ENCODE measurements at places on chromosomes 2 and 18.
A peak's percentile ranks its signal among the peaks of the same experiment; 100 is the strongest.

DNA sequence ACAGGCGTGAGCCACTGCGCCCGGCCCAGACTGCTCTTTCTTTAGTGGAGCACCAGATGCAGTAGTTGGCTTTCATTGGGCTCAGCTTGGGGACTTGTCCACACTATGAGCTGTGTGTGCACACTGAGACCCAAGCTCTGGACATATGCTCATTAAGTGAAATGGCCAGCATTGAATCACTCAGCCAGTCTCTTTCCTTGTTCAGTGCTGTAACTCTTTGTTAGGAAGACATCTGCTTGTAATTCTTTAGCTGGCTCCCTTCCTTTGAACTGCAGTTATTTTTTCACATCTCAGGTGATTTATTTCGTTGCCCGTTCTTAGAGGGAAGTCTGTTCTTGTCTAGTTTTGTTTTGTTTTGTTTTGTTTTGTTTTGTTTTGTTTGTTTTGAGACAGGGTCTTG is 70.5 kb downstream of the CAB39 start:
- DNase-seq: no peak
- H3K4me3 ChIP-seq: peak overlapping the region; percentile 68
- H3K4me1 ChIP-seq: peaks cover 51% of the 10 kb centered on the region

- H3K27me3 ChIP-seq: no peaks in the 10 kb centered on the region
- H3K4me3 ChIP-seq: no peak overlapping the region
- no peak for DNase-seq
- H3K36me3 ChIP-seq: no peaks in the 10 kb centered on the region
- no peak overlapping the region for H3K27ac ChIP-seq
Observed at GRCh38 chr2:8189316-8189715, 492.5 kb upstream of the ID2 start.

- no peak overlapping the region for H3K27ac ChIP-seq
- peaks cover 22% of the 10 kb centered on the region for H3K27me3 ChIP-seq
- no peak overlapping the region for H3K4me3 ChIP-seq
Observed at GRCh38 chr2:69292256-69292655, 94.8 kb downstream of the GFPT1 start.

GRCh38 chr2:177334940-177335543 is 57.5 kb upstream of the AGPS start:
- H3K36me3 ChIP-seq: no peaks in the 10 kb centered on the region
- H3K27ac ChIP-seq: no peak overlapping the region
- no peak overlapping the region for H3K4me3 ChIP-seq

DNA sequence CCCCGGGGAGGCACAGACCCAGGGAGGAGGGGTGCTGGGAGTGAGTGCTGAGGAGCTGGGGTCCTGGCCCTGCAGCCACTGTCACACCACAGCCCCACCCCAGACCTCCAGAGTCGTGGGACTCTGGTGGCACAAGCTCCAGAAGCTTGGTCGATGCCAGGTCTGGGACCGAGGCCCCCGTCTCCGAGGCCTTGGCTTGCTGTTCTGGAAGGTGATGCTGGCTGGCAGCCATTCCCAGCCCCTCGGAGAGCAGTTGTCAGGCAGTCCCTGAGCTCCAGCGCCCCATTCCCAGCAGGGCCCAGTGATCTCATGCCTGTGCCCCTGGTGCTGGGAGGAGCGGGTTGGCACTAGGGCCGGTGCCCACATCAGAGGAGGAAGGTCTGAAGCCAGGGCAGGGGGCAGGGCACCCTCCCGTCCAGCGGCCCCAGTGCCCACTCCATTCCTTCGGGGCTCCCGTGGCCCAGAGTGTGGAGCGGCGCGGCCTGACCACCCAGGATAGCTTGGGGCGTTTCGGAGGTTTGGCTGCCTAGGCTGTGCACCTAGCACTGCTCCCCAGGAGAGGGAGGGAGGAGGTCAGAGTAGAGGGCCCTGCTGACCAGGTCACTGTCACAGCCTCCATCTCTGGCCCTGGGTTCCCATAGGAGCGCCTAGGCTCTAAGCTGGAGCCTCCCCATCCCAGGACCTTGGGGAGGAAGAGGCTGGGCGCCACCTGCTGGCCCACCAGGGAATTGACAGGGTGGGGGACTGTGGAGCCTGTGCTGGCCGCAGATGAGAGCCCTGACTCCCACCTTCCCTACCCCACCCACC is 16.8 kb upstream of the ALPI start:
- H3K4me3 ChIP-seq: no peak overlapping the region
- no peak for DNase-seq
- peaks cover 9% of the 10 kb centered on the region for H3K4me1 ChIP-seq

- no peak for DNase-seq
- no peak overlapping the region for H3K27ac ChIP-seq
Observed at GRCh38 chr2:118616432-118616831, 231.0 kb downstream of the EN1 start.

DNA sequence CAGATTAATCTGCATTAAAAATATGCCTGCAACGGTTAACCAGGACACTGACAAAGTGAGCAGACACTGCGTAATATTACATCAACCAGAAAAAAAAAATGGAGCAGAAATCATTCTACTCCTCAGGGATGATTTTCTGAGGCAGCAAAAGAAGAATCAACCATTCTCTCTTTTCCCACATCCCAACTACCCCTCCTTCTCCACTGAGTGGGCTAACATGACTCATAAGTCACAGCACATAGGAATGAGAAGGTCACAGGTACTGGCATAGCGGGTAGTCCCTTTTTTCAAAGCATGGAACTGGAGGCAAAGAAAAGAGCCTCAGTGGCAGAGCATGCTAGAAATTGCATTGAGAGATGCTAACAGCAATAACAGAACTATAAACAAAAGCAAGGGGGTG is 54.3 kb upstream of the TSPYL6 start:
- no peaks in the 10 kb centered on the region for H3K27me3 ChIP-seq
- no peaks in the 10 kb centered on the region for H3K36me3 ChIP-seq
- no peak overlapping the region for H3K4me3 ChIP-seq
- H3K27ac ChIP-seq: no peak overlapping the region
- no peaks in the 10 kb centered on the region for H3K4me1 ChIP-seq

DNA sequence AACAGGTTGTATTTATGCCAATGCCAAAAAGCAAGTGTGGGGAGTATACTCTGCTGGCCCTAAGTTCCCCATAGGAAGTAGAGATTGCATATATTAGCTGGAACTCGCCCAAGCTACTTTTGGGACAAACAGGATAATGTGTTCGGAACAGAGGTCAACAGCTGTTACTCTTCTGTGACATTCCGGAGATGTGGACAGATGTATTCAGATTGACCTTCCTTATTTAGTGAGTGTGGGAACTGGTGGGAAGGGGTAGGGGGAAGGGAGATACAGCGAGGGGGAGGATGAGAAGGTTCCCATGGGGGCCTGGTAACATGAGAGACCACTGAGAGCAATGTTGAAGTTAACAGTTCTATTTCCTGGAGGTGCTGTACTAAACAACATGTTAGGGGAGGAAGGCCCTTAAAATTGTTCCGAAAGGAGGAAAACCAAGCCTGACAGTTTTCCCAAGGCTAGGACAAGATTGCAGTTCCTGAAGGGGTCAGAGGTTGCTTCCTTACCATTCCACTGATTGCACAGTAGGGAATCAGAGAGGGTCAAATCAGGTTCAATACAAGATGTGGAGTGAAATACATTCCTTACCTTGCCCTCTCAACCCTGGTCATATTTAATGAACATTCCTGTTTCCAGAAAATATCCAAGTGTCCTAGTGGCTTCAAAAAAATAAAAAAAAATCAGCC is 14.3 kb upstream of the CD28 start:
- no peak overlapping the region for H3K27ac ChIP-seq
- no peak for DNase-seq
- H3K4me1 ChIP-seq: peaks cover 22% of the 10 kb centered on the region
- H3K27me3 ChIP-seq: no peaks in the 10 kb centered on the region
- no peaks in the 10 kb centered on the region for H3K36me3 ChIP-seq
- no peak overlapping the region for H3K4me3 ChIP-seq

DNA sequence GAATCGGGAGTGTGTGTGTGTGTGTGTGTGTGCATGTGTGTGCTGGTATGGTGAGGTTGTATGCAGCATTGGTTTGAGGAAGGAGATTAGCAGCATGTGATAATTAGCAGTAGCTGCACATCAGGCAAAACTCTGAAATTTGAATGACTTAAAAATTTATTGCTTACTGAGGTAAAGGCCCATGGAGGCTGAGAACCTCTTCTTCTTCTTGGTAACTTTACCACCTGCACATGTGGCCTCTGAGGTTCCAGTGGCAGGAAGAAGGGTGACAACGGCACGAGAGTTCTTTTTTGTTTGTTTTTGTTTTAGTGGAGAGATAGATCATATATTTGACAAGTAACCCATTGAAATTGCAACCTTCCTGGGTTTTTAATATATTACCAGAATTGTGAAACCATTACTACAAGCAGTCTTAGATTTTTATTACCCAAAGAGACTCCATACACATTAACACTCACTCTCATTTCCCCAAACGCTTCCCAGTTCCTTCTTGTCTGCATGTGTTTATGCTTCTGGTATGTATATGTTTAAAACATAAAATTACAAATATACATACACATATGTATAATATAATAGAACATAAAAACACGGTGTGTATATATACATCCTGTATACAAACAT is 292.1 kb downstream of the PTGR3 start:
- DNase-seq: no peak
- no peak overlapping the region for H3K27ac ChIP-seq
- H3K4me3 ChIP-seq: no peak overlapping the region
- H3K27me3 ChIP-seq: no peaks in the 10 kb centered on the region
- peaks cover 3% of the 10 kb centered on the region for H3K36me3 ChIP-seq
- H3K4me1 ChIP-seq: no peaks in the 10 kb centered on the region

DNA sequence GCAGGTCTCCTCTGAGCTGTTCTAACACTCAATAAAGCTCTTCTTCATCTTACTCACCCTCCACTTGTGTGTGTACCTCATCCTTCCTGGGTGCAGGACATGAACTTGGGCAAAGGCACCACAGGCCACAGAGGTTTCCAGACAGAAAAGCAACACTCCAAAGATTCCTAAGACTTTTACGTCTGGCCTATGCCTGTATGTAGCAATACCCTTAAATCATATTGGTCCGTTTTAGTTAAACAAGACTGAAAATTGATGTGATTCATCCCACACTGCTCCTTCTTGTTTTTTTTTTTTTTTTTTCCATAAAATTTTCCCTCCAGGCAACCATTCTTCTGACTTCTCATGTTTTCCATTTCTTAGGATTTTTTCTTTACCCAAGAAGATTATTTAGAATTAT is 404.3 kb downstream of the PID1 start:
- no peaks in the 10 kb centered on the region for H3K4me1 ChIP-seq
- no peaks in the 10 kb centered on the region for H3K36me3 ChIP-seq
- H3K27me3 ChIP-seq: no peaks in the 10 kb centered on the region
- no peak for DNase-seq
- no peak overlapping the region for H3K27ac ChIP-seq

GRCh38 chr2:156319811-156320485 is 12.6 kb downstream of the NR4A2 start:
- DNase-seq: no peak
- H3K4me3 ChIP-seq: peak overlapping the region; percentile 49
- H3K27ac ChIP-seq: no peak overlapping the region

DNA sequence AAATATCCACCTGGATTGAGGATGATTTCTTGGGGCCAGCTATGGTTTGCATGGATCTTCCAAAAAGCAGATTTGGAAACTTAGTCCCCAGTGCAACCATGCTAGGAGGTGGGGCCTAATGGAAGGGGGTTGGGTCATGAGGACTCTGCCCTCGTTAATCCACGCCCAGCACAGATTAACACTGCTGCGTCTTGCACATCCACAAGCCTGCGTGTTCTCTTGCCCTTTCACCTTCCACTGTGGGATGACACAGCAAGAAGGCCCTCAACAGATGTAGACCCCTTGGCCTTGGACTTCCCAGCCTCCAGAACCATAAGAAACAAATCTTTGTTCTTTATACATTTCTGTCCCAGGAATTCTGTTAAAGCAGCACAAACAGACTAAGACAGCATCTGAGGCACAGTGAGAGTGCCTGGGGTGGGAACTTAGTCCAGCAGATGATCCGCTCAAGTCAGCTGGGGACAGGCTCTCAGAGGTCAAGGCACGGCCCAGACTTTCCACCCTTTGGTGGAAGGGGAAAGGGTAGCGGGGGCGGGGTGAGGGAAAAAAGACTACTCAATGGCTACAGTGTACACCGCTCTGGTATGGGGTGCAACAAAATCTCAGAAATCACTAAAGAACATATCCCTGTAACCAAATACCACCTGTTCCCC is 2.4 kb downstream of the RAB17 start:
- DNase-seq: no peak
- H3K36me3 ChIP-seq: no peaks in the 10 kb centered on the region
- no peak overlapping the region for H3K4me3 ChIP-seq
- H3K27me3 ChIP-seq: peaks cover 35% of the 10 kb centered on the region
- H3K27ac ChIP-seq: no peak overlapping the region
- peaks cover 5% of the 10 kb centered on the region for H3K4me1 ChIP-seq

DNA sequence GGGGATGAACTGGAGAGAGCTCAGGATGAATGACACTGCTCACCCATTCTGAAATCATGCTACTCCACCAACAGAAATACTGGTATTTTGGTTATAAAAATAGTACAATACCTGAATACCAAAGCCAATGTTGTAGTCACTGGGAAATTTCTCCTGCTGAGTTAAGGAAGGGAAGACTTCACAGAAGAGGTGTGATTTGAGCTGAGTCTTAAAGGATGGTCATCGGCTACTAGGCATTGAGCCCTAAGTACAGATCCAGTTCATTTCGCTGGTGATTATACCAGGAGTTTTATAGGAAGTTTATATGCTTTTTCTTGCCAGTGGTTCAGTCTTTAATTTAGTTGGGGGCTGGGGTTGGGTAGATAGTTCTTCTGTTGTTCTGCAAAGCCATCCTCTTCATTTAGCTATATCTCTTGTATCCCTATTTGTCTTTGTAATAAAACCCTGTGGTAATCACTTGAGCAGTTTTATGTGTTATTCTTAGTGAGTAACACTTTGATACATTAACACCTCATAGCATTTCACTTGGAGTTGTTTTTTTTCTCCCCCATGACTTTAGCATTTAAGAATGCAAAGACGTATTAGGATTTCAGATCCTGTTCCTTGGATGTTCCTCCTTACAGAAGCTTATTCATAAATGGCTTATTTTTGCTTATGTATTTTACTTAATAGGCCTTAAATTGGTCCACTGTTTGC is 239.9 kb upstream of the FOSL2 start:
- H3K36me3 ChIP-seq: peaks cover 2% of the 10 kb centered on the region
- no peak overlapping the region for H3K4me3 ChIP-seq
- no peak for DNase-seq
- H3K27ac ChIP-seq: no peak overlapping the region

DNA sequence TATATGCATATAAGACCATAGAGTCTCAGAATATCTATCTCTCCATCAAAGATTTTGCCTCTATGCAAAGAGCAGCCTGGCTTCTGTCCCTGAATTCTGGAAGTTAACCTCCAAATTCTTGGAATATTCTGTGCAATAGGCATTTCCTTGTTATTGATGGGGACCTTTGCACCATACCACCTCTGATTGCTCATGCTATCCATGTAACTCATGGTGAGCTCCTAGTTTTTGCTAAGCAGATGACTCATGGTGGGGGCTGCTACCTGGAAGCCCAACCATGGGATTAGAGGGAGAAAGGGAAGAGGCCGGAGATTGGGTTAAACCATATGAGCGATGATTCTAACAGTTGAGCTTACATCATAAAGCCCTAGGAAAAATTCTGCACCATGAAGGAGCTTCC is 310.2 kb upstream of the FIGN start:
- no peak overlapping the region for H3K27ac ChIP-seq
- DNase-seq: no peak
- H3K27me3 ChIP-seq: no peaks in the 10 kb centered on the region
- H3K36me3 ChIP-seq: no peaks in the 10 kb centered on the region

- H3K4me3 ChIP-seq: no peak overlapping the region
- H3K27ac ChIP-seq: peak overlapping the region; percentile 49
- H3K36me3 ChIP-seq: peaks cover 2% of the 10 kb centered on the region
- peaks cover 15% of the 10 kb centered on the region for H3K27me3 ChIP-seq
- no peak for DNase-seq
- no peaks in the 10 kb centered on the region for H3K4me1 ChIP-seq
Observed at GRCh38 chr18:75107931-75108276, 101.0 kb downstream of the PTGR3 start.
